ENCODE measurements at places on chromosomes 2 and 18. TPM values are rescaled to one million over a fixed set of nuclear protein-coding genes. Genes with fewer than 3 reads are reported as not detected.

DNA sequence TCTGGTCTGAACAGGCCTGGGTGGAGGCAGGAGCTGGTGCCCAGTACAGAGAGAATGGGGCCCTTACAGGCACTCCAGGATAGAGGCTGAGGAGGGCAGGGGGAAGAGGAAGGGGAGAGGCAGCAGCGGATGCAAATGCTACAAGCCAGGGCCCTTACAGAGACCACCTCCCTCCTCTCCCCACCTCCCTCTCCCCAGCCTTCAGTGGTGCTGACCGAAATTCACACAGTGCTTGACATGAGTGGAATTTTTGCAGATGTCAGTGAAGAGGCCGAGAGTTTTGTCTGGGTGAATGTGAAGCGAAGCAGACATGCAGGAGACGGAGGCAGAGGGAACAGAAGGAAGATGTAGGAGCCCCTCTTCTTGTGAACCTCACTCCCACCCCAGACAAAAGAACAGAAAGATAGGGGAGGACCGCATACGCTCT lies 31.9 kb downstream of the CIB4 start:
- peak; percentile 36 for DNase-seq

- no peak for DNase-seq
Observed at GRCh38 chr2:190576573-190576972, 42.1 kb upstream of the NEMP2 start.

DNA sequence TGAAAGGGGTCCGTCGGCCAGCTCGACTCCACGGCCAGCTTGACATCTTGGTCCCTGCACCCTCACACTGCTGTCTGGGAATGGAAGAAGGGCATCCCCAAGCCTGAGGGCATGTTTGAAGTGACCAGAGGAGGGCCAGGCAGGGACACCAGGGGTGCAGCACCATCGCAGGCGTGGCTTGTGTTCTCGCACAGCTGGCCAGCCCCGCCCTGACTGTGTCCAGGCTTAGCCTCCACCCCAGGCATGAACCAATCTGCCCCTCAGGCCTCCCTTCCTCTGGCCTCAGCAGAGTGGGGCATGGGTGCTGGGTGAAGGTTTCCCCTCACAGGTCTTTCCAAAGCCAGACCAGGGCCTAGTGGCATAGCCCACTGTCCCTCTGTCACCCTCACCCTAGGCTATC lies 25.0 kb downstream of the EMX1 start:
- DNase-seq: no peak

DNA sequence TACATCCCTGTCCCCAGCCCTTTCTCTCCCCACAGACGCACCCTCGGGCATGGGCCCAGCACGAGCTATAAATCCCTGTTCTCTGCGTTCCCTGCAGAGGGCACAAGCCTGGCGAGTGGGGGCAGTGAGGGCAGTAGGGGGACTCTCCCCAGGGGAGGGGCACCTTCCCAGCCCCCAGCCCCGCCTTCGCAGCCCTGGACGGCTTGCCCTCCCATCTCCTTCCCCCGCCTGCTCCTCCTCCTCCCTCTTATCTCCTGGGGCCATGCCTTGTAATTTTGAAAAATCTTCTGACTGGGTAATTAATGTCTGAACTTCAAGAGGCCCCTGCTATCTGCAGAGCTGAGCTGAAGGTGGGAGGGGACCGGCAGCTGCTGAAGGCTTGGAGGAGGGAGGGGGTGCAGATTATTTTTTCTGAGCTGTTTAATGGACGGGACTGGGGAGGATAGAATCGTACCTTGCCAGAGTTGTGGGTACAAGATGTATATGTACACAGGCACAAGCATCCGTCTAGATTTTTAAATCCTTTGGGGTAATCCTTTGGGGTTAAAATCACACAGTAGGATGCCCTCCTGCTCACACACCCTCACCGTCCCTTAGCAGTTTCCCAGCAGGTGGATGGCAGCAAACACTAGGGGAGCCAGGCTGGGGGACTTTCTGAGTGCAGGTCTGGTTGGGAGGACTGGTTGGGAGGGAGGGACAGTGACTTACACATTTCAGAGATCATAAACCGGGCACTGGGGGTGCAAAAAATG lies 121.9 kb downstream of the SMAD7 start:
- DNase-seq: peak; percentile 72

GRCh38 chr2:27059141-27059820 lies 7.8 kb downstream of the AGBL5 start:
- no peak for DNase-seq

DNA sequence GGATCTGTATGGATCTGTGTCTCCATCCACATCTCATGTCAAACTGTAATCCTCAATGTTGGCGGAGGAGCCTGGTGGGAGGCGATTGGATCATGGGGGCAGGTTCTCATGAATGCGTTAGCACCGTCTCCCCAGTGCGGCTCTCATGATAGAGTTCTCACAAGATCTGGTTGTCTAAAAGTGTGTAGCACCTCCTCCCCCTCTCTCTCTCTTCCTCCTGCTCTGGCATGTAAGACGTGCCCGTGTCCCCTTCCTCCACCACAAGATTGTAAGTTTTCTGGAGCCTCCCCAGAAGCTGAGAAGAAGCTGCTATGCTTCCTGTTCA lies 55.0 kb upstream of the ROCK2 start:
- no peak for DNase-seq

DNA sequence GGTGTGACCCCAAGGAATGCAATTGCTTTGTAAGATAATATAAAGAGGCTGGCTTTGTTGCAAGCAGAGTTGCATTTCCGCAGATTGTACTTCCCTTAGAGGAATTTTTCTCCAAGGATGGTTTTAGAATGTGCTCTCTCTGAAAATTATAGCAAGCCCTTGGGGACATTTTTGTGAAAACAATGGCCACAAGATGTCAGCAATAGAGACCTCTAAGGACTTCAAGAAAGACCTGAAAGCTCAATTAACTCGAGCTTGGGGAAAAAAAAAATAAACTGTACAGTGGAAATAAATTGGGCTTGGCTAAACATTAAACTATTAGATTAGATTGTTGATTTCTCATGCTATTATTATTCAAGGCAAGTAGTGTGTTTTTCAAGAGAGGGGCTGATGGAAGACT lies 81.3 kb upstream of the KYNU start:
- no peak for DNase-seq

- no peak for DNase-seq
Observed at GRCh38 chr18:12791610-12792009, 88.8 kb downstream of the PSMG2 start.

DNA sequence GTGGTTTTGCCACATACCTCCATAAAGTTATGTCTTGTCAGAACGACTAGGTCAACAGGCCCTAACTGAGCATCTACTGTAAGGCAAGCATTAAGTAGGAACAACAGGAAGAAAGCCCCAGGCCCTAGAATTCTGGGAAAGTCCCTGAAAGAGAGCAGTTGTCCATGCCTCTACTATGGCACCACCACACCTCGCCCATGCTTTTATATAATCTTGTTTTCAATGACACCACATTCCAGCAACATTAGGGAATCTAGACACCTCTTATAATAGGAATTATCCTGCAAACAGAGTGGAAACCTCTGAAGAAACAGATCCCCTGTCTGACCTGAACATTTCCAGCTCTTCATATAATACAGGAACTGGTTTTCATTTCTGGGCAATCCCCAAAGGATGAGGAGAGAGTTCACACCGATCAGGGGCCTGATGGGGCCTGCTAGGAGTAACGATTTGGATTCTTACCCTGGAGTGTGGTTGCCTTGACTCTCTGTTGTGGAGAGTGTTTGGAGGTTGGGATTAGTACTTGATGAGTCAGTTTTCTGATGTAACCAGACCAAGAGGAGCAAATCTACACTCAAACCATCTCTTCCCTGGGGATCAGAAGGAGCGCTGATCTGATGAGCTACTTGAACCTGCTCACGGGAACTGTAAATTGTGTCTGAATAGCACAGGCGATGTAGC lies 31.9 kb upstream of the CEP68 start:
- no peak for DNase-seq

GRCh38 chr2:238954841-238955591 lies 107.1 kb downstream of the TWIST2 start:
- DNase-seq: no peak

GRCh38 chr2:24153478-24153877 lies 21.4 kb upstream of the FAM228A start:
- no peak for DNase-seq

GRCh38 chr2:195642027-195642678 lies 14.9 kb upstream of the SLC39A10 start:
- DNase-seq: no peak

GRCh38 chr18:22283397-22283796 lies 114.0 kb downstream of the GATA6 start:
- DNase-seq: no peak

DNA sequence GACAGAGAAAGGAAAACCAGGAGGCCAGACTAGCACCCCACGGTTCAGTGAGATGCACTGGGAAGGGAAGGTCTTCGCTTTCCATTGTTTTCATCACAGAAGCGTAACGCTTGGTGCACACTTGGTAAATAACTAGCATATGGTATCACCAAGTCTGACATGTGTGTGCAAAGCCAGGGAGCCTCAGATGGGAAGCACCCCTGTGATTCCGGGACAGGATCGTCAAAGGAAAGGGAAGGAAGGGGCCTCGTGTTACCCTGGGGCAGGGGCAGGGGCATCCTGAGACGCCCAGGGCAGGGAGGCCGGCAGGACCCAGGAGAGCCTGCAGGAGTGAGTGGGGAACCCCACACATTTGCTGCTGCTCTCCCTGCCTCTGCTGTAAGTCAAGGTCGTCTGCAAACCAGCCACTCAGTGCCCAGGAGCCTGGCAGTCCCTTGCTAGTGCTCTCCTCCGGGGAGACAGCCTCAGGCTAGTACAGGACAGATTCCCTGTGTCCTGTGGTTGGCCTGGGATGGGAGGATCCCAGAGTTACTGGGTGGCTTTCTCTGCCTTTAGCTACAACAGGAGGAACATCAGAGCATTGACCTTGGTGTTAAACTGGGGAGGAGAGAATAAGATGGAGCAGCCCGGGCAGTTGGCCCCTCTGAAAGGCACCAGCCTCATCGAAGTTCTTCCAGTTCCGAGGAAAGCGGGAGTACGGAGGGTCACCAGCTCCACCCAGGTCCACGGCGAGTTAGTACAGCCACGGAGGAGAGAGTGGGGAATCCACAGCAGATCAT lies 192.5 kb downstream of the NDUFA10 start:
- peak; percentile 55 for DNase-seq

- no peak for DNase-seq
Observed at GRCh38 chr2:239143858-239144712, 256.7 kb downstream of the HDAC4 start.

- no peak for DNase-seq
Observed at GRCh38 chr18:13502585-13502984, 223.8 kb downstream of the FAM210A start.

GRCh38 chr18:4842287-4842686 lies 354.8 kb downstream of the AKAIN1 start:
- no peak for DNase-seq

DNA sequence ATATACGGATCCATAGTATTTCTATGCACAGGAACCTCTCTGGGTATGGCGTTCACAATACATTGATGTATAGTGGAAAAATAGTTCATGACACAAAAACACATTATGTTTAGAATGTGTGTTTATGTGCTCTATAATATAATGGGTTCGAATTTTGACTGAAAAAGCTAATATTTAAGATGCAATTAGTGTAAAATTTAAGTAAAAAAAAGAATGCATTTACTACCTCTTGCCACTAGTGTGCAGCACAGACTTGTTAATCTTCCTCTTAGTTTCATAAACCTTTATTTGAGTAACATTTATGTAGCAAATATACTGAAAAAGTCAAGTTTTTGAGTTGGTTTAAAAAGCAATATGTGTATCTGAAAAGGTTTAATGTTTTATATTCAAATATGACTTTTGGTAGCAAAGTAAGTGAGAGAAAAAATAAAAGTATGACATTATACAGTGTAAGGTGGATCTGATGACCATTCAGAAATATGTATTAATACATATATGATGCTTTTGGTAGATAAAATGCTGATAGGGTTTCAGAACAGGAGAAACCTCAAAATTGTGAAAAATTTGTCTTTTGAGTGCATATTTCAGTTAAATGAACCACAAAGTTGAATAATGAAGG lies 49.4 kb downstream of the CCDC102B start:
- DNase-seq: no peak

- peak; percentile 61 for DNase-seq
Observed at GRCh38 chr2:127162261-127163089, 55.5 kb upstream of the BIN1 start.

- no peak for DNase-seq
Observed at GRCh38 chr2:79437433-79438267, 75.2 kb upstream of the CTNNA2 start.

DNA sequence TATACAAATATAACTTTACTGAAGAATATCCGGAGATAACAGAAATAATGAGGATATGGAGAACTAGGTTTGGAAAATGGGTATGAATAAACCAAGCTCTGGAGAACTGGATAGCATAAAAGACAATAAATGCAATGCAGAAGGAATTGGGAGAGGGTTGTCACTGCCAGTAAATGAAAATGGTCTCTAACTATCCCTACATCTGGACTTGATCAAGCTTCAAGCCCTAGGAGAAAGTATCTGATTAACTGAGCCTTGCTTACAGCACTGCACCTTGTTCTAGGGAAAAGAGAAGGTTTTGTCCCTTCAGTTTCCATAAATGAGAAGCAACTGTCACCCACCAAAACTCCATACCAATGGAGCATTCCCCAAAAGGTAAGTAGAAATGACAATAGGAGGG lies 514.6 kb upstream of the ZEB2 start:
- no peak for DNase-seq

GRCh38 chr2:171889808-171890207 lies 4.2 kb downstream of the SLC25A12 start:
- no peak for DNase-seq

- no peak for DNase-seq
Observed at GRCh38 chr2:182018218-182018617, 32.6 kb downstream of the PPP1R1C start.

- no peak for DNase-seq
Observed at GRCh38 chr2:8550481-8550880, 131.4 kb upstream of the ID2 start.

DNA sequence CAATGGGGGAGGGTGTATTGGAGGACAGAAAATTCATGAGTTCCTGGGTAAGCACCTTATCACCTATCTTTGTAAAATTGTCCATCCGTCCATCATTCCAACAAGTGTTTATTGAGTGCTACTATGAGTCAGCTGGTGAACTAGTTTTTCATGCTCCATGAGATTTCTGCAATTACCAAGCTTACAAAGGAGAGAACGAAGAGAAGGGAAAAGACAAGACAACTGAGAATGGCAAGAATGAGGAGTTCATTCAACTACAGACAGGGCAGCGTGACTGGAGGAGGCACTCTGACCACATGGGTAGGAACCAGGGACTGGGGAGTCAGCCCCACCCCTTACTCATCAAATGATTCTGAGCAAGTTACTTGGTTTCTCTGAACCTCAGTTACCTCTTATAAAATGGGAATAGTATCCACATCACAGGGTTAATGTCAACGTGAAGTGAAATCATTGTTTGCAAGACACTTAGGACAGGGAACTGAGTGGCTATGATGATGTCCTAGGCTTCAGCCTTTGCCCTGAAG lies 18.6 kb upstream of the TXNDC2 start:
- no peak for DNase-seq

- no peak for DNase-seq
Observed at GRCh38 chr2:161166538-161167409, 6.5 kb downstream of the TANK start.

GRCh38 chr18:64091526-64091925 lies 57.4 kb downstream of the LINC00305 start:
- DNase-seq: no peak

The RTP5 gene
- not detected for total RNA-seq

The MAP3K19 gene
- total RNA-seq: 1.1 TPM

The ACMSD gene
- total RNA-seq: not detected

The GATA6 gene
- 39.8 TPM for total RNA-seq

The FEV gene
- 51.1 TPM for total RNA-seq

The NDUFB3 gene
- 101 TPM for total RNA-seq

The CXCR1 gene
- total RNA-seq: not detected

The RUFY4 gene
- not detected for total RNA-seq

The TGFBRAP1 gene
- total RNA-seq: 17.5 TPM

The CCDC74B gene
- 15.4 TPM for total RNA-seq

The CCDC68 gene
- not detected for total RNA-seq

The ASB18 gene
- not detected for total RNA-seq

The SRD5A2 gene
- total RNA-seq: not detected
